Kasumi-1 (cell line): ENCODE measurements at places on chromosomes 6 and 20.

DNA sequence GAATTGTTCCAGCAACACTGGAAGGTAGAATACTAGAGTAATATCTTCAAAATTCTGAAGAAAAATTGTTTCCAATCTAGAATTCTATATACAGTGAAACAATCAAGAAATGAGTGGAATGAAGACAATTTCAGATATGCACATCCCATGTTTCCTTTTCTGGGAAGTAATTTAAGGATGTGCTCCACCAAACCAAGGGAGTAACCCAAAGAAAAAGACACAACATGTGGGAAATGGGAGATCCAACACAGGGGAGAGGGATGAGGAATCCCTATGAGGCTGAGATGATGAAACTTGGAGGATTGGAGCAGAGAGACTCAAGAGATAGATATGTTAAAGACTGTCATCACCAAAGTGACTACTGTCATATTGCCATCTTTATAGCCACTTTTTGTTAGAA is 9.8 kb upstream of the RNF24 start:
- DNase-seq, result no peak

- no peak for DNase-seq
These were observed 113.7 kb upstream of the PDE10A start for GRCh38 chr6:165776691-165777090.

DNA sequence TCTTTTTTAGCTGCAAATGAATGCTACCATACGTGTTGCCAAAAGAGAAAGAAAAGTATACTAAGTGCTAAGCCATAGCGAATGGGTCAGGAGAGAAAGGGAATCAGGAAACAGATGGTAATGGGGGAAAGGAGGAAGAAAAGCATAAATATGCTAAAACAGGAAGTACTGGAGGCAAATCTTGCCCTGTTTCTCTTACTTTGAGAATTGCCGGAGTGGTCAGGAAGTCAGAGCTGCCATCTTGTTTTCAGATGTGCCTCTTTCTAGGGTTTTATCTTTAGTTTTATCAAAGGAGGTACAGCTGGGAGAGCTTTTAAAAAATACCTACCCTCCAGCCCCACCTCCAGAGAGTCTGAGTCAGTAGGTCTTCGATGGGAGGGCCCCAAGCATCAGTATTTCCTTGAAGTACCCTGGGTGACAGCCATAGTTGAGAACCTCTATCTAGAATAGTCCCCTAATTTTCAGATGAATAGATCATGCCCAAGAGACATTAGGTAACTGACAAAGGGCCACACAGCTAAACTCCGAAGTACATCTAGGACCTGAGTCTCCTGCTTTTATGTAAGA is 193.3 kb downstream of the CLIC5 start:
- DNase-seq, result peak; percentile 96

- DNase-seq, result no peak
These were observed 32.5 kb upstream of the SYNCRIP start for GRCh38 chr6:85675030-85675819.

DNA sequence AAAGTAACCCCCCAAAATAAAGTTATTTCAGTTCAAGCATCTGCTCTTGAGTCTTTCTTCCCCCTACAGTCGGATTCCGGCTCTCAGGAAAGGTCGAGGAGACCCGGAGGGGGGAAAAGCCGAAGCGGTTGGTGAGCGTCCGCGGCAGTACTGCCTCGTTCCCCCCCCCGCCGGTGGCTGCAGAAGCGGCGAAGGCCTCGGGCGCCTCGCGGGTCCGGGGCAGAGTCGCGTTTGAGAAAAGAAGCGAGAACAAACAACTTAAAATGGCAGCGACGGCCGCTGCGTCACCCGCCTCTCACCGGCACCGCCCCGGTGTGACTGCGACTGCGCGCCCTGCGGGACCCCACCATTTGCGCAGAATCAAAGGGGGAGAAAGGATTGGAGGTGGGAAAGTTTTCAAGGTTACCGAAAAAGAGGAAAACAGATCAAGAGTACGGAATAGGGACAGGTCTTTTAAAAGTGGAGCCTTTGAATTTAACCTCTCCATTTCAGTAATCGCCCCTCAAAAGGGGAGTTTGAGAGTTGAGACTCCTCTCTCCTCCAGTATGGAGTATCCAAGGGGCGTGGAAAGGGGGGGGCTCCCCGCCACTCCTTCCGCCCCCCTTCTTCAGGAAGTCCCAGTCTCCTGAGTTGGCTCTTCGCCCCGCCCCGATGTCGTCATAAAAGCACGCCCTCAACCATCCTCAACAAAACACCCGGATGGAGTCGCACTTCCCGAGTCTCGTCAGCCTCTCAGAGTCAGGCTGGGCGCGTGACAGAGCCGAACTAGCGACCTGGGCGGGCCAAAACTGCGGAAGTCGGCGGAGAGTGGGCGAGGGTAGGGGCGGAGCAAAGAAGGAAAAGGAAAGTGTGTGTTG is 1.9 kb upstream of the C6orf62 start:
- DNase-seq, result peak; percentile 98

GRCh38 chr6:71510057-71510713 is 221.6 kb downstream of the OGFRL1 start:
- DNase-seq, result no peak

DNA sequence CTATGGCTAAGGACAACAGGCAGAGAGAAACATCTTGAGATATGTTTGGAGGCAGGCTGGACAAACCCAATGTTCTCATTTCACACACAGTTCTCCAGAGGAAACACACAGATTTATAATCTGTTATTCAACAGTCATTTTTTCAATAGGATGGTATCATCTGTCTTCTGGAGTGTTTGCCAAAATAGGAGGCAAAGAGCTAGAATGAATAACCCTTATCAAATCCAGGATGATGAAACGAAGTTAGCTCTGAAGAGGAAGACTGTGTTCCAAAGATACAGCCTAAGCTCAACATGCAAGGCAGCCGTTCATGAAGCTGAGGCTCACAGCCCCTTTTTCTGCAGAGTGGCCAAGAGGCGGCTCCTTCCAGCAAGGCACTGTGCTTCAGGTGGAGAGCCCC is 70.8 kb downstream of the PPP1R3G start:
- DNase-seq, result no peak

DNA sequence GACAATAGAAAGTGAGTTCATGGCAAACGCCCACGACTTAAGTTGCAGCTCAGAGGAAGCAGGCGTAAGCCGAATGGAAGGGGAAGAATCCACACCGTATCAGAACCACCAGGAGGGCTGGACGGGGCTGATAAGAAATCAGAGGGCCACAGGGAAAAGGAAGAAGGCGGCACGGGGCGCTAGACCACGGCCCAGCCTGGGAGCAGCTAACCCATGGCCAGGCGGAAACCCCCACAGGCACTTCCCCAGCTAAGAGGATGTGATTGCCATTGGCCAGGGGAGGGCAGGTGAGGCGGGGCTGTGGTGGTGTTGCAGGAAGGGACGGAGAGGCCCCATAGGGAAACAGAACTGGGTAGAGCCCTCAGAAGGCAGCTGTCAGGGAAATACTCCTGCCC is 174.0 kb upstream of the AFDN start:
- DNase-seq, result no peak

DNA sequence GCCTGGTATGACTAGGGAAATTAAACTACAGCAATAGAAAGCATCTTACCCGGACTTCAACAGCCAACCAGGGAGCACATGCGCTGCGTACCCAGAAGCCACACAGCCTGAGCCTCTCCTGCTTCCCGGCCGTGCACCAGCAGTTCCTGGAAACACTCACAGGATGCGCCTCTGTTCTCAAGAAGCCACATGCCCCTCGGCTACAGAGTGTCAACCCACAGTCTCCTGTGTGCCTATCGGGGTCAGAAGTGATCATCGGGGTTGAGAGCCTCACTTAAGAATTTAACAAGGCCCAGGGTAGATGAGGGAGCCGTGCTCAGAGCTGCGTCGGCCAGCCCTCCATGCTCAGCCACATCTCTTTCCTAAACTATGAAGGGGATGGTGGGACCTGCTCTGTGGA is 147.2 kb upstream of the GGTLC1 start:
- DNase-seq, result no peak

DNA sequence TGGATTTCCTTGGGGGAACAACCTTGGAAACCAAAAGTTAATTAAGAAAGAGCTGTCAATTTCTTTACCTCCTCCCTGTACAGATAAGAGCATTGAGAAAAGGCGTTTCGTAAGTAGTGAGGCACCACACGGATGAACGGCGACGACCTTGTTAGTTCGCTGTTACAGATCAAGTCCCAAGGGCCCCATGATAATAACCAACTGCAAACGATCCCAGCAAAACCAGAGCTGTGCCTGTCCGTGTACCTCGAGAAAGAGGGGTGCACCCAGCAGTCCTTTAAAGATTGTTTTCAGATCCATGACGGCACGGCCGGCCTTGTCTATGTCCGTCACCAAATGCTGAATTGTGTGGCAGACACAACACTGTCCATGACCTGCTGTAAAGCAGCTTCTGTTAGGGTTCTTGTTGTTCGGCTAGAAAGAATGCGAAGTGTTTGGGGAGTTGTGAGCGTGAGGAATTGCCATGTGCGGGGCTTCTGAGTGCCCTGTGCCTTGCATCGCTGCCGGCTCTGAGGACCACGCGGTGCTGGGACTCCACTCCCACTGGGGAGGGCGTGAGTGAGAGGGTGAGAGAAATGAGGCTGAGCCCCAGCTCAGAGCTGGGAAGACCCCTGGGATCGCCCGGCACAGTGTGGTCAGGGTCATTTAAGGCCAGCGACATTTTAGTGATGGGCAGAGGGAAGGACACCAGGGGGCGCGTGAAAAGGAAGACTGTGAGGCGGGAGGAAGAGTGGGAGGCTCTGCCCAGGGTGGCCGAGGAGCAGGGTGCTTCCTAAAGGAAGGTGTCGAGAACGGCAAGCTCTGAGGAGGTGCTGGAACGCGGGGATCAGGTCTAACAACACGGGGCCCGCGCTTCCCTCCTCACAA is 136.8 kb upstream of the RPS6KA2 start:
- DNase-seq, result no peak
